ENCODE measurements at places on chromosomes 6 and 20.

DNA sequence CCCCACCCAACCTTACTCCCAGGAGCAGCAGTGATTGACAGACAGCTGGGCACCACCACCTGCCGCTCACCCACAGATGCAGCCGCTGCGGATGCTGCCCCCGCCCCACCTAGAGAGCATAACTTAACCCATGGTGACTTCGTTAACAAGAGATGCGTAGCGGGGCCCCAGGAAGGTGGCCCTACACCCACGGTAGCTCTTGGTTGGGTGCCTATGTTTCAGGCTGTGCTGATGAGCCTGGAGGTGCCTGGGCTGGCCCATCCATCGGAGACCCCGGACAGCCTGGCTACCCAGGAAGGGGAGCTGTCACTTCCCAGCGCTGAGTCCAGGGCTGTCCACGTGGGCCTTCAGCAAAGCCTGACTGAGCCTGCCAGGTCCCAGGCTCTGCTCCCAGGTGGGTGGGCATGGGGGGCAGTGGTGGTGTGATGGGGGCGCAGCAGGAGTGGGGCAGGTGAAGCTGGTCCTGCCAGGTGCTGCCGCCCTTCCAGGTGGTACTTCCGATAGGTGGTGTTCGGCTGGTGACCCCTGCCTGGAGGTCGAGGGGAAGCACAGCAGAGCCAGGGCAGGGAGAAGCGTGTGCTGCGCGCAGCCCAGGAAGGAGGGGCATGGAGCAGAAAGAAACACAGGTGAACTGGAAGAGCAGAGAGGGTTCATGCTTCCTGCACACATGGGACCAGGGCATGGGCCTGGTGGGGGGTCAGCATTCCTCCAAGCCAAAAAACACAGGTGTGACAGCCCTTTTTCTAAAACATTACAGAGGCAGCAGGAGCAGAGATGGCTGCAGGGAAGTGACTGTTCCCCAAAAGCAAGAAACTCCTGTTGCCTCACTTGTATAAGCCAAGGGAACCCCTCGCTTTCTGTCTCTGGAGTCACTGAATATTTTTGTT lies 56.9 kb downstream of the SYNJ2 start:
- DNase-seq = no peak

- no peak for DNase-seq
These were observed 40.6 kb upstream of the TMEM181 start for GRCh38 chr6:158519300-158519699.

GRCh38 chr6:45438849-45439406 lies 61.2 kb upstream of the SUPT3H start:
- DNase-seq = no peak

GRCh38 chr20:57212534-57213276 lies 53.7 kb downstream of the BMP7 start:
- DNase-seq = peak; percentile 79

- DNase-seq = peak; percentile 43
These were observed at the start of gene PPP1R14C for GRCh38 chr6:150142670-150143515. PPP1R14C (plus strand) TSS chr6:150143044; CDS start chr6:150143193, 149 bp downstream.

DNA sequence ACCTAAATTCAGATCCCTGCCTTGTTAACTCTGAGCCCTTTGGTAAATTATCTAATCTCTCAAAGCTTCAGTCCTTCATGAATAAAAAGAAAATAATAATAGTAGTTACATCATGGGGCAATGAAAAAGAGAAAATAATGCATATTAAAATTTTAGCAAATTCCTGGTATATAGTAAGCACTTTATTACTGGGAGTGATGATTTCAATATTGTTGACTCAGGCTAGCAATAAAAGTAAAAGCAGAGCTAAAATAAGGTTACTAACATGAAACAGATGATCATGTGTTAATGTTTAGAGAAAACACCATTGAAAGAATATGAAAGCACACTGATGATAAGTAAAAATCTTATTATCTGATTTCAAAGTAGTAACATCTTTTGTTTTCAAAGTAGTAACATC lies 13.6 kb downstream of the GINS1 start:
- DNase-seq = no peak

- no peak for DNase-seq
These were observed 181.9 kb downstream of the GMPR start for GRCh38 chr6:16420337-16420714.

DNA sequence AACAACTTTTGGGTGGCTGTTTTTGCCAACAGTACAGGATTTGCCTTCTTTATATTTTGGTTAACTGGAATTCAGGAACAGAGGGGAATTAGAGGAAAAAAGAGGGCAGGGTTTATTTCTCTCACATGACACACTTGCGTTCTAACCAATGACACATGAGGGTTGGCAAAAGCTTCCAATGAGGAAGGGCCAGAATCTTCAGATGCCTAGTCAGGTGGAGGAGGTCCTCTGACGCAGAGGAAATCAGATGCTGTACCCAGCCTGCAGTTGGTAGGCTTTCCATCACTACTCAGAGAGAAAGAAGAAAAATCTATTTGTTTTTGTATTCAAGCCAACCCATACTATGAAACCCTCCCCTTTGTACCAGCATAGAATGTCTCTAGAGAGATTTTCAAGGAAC lies 20.8 kb downstream of the TM9SF4 start:
- no peak for DNase-seq
